GM23248 (cell line): ENCODE measurements at places on chromosomes 4 and X. TPM values are rescaled to one million over a fixed set of nuclear protein-coding genes. Genes with fewer than 3 reads are reported as not detected.

The CTAG2 gene
- polyA plus RNA-seq, result not detected in 2 replicates

The ANOS1 gene
- polyA plus RNA-seq, result not detected in 2 replicates

The CT45A3 gene
- not detected in 2 replicates for polyA plus RNA-seq

The MAGEA12 gene
- 0.18 and 0.27 TPM in 2 replicates for polyA plus RNA-seq

The SULT1E1 gene
- polyA plus RNA-seq, result not detected in 2 replicates

The ADGRL3 gene
- polyA plus RNA-seq, result not detected in 2 replicates

The TRPC5OS gene
- not detected in 2 replicates for polyA plus RNA-seq

The HMGN5 gene
- polyA plus RNA-seq, result 3.7 and 4.2 TPM in 2 replicates

The FRMD7 gene
- not detected in 2 replicates for polyA plus RNA-seq

The GABRA4 gene
- not detected in 2 replicates for polyA plus RNA-seq
